ENCODE measurements at places on chromosomes 2 and 18. TPM values are rescaled to one million over a fixed set of nuclear protein-coding genes. Genes with fewer than 3 reads are reported as not detected.

DNA sequence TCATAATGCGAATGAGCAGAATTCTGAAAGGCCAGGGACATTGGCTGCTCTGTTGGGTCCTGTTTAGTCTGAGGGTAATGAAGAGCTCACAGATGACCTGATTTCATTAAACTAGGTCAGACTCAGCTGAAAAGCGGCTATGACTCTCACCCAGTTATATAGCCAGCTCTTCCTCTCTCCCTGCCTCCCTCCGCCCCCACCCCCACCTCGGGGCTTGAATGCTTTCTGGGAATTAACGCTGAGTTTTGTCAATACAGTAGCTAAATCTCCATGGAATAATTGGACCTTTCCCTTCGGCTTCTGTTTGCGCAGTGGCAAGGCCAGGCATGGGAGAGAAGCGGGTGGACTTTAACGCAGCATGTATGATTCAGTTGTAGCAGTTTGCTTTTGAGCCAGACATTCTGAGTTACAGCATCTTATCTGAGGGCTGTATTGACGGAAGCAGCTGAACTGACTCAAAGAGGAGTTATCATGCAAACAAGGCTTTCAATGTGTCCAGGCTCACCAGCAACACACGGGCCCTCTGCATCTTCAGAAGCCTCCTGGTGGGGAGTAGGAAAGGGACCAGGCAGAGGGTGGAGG, 110.6 kb downstream of the MYCN start:
- no peak for DNase-seq

- peak; percentile 52 for DNase-seq
These were observed 14.9 kb downstream of the ICOS start for GRCh38 chr2:203951366-203951902.

DNA sequence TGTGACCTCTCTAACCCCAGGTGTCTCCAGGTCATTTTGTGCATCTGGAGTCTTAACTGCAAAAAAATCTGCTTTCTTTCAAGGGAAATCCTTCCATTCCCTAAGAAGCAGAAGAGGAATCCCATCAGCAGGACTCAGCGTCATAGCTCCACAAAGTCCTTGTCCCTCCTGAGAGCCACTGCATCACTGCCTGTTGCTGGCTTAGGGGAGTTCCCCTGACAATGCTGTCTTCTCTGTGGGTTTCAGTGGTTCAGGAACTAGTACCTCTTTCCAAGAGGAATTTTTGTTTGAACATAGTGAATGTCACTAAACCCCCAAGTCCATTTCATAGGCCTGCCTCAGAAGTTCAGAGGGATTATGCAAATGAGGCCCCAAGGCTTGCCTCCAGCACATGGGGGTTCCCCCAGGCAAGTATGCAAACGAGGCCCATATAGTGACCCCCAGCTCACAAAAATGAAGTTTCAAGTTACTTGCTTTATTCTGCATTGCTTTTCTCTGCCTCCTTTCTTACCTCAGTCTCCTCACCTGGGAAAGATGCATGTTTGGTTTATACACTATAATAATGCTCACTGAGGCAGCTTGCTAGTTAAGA, 513.9 kb upstream of the MEX3C start:
- DNase-seq: no peak

DNA sequence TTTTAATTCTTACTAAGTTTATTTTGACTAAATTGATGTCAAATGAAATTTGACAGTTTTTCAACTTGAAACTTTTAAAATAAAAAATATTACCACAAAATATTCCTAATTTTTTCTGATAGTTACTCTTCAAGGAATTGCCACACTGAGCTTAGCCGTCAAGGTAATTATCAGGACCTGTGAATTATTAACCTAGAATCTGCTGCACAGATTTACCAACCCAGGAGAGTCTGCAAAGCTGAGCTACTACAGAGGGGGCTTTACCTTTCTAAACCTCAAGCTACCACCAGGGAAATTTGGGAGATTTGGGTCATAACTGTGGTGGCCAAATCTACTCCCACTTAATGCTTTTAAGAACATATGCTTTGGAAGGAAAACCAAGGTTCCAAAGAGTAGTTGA, 324.6 kb downstream of the CCDC178 start:
- no peak for DNase-seq

DNA sequence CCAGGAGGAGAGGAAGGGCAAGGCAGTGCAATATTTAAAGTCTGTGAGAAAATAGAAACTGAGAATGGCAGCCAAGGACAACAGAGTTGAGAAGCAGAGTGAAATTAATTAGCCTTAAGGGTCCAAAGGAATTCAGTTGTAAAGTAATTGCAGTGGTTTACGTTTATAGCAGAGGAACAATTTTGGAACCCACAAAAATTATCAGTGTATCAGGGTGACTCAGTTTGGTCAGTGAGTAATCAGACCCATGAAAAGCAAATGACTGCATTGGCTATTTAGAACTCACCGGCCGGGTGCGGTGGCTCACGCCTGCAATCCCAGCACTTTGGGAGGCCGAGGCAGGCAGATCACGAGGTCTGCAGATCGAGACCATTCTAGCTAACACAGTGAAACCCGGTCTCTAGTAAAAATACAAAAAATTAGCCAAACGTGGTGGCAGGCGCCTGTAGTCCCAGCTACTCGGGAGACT, 245.8 kb upstream of the SLC39A10 start:
- DNase-seq: no peak

GRCh38 chr2:109210431-109211200, 81.6 kb downstream of the SH3RF3 start:
- no peak for DNase-seq

DNA sequence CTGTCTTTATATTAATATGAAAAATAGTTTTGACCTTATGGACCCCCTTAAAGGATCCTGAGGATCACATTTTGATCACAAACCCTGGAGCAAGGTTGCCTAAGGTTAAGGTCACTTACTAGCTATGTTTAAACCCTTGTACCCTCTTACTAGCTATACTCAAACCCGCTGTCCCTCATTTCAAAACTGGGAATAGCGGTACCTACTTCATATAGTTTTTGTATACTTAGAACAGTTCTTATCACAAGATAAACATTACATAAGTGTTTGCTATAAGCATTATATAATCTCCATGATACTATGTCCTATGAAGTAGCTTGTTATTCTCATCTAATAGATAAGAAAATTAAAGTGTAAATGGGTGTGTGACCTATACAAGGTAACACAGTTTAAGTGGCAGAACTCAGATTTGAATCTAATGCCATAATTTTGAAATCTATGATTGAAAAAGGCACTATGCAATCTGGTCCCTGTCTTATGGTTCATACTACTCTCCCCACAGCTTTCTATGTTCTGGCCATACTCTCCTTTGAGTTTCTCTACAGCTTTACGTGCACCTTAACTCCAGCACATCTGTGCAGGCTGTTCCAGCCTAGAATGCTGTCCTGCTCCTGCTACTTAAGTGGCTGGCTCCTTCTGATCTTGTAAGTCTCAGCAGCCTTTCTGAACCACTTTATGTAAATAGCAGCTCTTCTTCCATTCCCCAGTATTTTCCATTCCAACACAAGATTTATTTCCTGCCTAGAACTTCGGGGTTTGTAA, 30.4 kb downstream of the HYCC2 start:
- DNase-seq: no peak

DNA sequence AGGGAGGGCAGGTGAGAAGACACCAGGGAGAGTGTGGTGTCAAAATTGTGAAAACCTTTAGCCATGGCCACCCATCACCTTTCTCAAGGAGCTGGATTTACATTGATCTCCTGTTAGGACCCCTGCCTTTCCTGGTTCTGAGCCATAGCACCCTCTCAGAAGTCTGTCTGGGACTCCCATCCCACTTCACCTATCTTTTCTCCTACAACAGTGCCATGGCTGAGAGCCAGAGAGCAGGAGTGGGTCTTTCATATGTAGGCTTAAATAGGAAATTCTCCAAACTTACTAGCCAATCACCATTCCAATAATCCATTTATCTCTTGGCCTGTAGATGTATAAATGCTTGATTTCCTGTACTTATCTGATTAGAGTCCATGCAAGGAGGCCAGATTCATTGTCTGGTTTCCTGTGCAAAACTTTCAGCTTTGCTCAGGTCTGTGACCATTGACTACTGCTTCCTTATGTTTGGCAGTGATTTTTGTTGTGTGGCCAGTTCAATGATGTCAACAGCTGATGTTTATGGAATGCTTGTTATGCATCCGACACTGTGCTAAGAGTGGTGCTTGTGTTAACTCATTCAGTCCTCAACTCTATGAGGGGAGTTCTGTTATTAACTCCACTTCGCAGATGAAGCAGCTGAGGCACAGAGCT, 57.6 kb upstream of the IGFBP5 start:
- no peak for DNase-seq

DNA sequence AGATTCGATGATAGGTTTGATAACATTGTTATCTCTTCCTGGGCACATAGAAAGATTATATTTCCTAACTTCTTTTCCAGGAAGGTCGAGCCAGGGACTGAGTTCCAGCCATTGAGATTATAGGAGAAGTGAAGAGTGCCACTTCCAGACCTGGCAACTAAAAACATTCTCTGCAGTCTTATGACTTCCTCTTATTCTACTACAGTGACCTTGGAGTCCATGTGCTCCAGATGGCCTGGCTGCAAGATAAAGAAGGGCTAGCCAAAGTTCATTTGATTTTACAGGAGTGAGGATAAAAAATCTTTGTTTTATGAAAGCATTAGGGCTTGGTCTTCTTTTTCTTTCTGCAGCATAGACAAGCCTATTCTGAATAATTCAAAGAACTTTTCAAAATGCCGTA, 363.0 kb downstream of the FSIP2 start:
- no peak for DNase-seq

- no peak for DNase-seq
These were observed 358.3 kb upstream of the SMIM21 start for GRCh38 chr18:75785834-75786233.

POTEF gene
- total RNA-seq: not detected

CYS1 gene
- total RNA-seq: not detected

RGPD3 gene
- not detected for total RNA-seq

CRYBA2 gene
- total RNA-seq: not detected

PJVK gene
- 1.8 TPM for total RNA-seq

Data from activated CD8-positive, alpha-beta memory T cell treated with anti-CD3 and anti-CD28 coated beads, Interleukin-2, amount 10 ng/mL, durations not matched to agents 7 days and 5 days (primary cell).